C1 segment of cervical spinal cord (tissue), 14 donors: ENCODE measurements at places on chromosomes 2 and 18.

DNA sequence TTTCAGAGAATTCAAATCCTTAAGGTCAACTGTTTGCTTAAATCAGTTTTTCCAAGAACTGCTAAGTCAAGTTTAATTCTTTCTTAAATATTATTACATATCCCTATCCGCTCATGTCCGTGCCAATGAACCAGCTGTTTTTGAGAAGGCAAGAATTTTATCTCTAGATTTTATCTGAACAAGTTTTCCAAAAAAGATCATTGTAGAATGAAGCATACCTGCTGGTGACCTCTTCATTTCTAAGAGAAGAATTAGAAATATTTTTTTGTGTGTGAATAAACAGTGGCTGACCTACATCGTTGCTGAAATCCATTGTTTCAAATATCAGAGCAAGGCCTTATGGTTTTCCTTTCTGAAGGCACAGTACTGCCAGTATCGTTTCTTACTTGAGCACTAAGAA lies 58.4 kb upstream of the RND3 start:
- DNase-seq: no peak

DNA sequence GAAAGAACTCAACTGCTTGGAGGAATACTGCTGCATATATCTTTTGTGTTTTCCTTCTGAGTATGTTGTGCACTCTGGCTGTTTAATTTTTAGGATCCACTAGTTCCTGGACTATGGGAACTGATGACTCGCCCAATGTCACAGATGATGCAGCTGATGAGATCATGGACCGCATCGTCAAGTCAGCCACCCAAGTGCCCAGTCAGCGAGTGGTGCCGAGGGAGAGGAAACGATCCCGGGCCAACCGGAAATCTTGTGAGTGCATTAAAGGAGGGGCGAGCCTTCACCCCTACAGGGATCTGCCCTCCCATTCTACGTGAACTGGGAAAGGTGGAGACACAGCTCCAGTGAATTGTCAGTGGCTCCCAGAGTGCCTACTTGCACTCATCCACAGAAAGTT lies 59.6 kb downstream of the TPGS2 start:
- DNase-seq: no peak

DNA sequence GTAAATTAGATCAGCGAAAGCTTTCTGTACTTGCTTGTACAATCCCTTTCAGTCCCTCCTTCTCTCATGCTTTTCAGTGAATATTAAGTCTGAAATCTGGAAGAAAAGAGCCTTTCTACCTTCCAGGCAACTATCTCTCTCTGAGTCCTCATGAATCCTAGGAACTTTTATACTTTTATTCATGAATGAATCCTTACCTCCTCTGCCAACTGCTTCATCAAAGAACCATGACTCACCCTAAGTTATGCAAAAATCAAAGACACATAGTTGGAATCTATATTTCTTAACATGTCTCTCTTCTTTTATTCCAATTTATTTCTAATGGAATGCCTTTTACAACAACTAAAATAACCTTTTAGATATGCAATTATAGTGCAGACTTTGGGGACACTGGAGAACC lies 394.2 kb downstream of the CLIP4 start:
- DNase-seq: no peak

- DNase-seq: no peak
Observed at GRCh38 chr2:55150834-55151233, 81.3 kb downstream of the CLHC1 start.

DNA sequence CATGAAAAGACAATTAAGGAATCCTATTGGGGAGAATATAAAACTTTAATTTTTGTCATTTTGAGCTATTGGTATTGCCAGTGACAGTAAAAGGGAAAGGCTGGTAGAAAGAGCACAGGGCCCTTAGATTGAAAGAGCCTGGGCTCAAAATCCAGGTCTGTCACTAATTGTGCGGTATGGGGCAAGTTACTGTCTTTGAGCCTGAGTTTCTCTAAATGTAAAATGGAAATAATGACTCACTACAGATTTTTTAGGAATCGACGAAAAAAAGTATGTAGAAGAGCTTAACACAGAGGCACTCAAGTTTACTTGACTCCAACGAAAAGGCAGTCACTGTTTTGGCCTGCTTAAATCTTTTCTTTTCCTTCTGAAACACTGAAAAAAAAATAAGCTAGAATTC lies 7.0 kb downstream of the NDUFV2 start:
- no peak for DNase-seq

DNA sequence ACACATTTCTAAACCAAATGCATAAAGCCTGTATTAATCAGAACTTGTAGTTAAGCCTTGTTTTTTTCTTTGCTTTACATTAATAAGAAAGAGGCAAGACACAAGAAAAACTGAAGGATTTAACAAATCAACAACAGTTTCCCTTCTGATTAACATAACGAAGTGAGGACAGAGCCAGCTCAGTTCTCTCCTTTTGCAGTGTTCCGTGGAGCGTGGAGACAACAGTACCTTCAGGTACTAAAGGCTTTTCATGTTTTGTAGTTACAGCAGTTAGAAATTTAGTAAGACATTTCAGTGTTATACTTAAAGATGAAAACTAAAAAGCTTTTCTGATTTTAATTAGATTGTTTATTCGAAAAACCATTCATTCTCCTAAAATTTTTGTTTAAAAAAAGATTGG lies 115.2 kb downstream of the FMNL2 start:
- DNase-seq: no peak
